ENCODE measurements at places on chromosomes 12 and 14. TPM values are rescaled to one million over a fixed set of nuclear protein-coding genes. Genes with fewer than 3 reads are reported as not detected.
A peak's percentile ranks its signal among the peaks of the same experiment; 100 is the strongest.

MANSC1 gene
- 63.6 TPM for total RNA-seq

DNA sequence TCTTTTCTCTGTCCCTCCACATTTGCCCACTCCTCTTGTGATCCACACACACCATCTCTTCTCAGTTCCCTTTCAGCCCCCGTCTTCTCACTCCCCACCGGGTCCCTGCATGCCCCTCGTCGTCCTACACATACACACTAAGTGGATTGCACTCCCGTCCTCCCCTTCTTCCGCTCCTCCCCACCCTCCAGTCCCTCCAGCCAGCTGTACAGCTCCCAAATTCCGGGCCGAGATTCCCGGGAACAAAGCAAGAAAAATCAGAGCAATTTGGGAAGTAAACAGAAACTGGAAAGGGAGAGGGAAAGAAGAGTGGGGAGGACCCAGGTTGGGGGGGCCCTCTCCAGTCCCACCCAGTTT is 282 bp upstream of the IGFBP6 start:
- no peak for DNase-seq

GRCh38 chr14:27929797-27930347 is 836.7 kb upstream of the FOXG1 start:
- no peak for DNase-seq

DNA sequence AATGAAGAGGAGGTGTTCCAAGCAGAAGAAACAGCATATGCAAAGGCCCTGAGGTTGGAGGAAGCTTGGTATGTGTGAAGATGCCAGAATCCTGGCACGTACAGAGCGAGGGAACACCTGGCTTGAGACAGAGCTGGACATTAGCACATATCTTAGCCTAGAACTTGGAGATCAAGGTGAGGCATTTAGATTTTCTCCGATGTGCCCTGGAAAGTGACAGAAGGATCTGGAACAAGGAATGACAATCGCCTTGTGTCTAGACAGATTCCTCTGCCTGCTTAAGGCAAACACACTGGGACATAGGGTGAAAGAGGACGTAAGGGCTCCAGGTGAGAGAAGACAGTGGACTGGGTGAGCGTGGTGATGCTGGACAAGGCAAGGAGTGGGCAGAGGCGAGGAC is 32.2 kb upstream of the NOS1 start:
- no peak for DNase-seq

- no peak for DNase-seq
Measured at GRCh38 chr12:27284751-27285150, 40.7 kb downstream of the STK38L start.

- DNase-seq = no peak
Measured at GRCh38 chr14:104554608-104555429, 24.7 kb upstream of the C14orf180 start.

- no peak for DNase-seq
Measured at GRCh38 chr12:32698285-32698684, 19.2 kb downstream of the DNM1L start.

GRCh38 chr12:18998343-18999261 is 130.9 kb upstream of the PLEKHA5 start:
- no peak for DNase-seq

GRCh38 chr12:68538726-68539614 is 71.7 kb upstream of the RAP1B start:
- DNase-seq = peak; percentile 24

DNA sequence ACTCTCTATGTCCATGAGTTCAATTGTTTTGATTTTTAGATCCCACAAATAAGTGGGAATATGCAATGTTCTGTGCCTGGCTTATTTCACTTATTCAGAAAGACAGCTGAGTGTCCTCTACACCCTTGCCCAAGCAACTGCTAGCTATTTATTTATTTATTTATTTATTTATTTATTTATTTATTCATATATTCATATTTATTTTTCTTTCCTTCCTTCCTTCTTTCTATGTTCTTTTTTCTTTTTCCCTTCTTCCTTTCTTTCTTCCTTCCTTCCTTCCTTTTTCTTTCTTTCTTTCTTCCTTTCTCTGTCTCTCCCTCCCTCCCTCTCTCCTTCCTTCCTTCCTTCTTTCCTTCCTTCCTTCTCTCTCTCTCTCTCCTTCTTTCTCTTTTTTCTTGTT is 563.4 kb downstream of the BCL11B start:
- DNase-seq = no peak

- no peak for DNase-seq
Measured at GRCh38 chr14:101046071-101046470, 142.5 kb upstream of the RTL1 start.

GRCh38 chr12:7079826-7080125 is 12.5 kb downstream of the C1R start:
- DNase-seq = no peak

- peak; percentile 6 for DNase-seq
Measured at GRCh38 chr14:94346841-94347240, 23.7 kb upstream of the SERPINA6 start.

DNA sequence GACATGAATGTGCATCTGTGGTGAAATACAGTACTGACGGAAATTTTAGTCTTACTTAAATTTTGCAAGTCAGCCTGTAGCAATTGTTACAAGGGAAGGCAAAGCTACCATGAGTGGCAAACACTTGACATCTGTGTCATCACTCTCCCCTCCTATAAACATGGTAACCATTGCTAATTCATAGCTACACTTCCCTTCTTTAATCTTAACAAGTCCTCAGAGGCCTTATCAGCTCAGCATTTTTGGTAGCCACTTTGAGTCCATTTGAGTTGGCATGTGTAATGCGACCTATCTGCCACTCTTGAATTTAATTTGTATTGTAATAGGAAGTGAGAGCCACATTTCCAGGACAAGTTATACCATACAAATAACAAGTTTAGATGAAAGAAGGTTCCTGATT is 218.1 kb downstream of the RMST start:
- DNase-seq = no peak

DNA sequence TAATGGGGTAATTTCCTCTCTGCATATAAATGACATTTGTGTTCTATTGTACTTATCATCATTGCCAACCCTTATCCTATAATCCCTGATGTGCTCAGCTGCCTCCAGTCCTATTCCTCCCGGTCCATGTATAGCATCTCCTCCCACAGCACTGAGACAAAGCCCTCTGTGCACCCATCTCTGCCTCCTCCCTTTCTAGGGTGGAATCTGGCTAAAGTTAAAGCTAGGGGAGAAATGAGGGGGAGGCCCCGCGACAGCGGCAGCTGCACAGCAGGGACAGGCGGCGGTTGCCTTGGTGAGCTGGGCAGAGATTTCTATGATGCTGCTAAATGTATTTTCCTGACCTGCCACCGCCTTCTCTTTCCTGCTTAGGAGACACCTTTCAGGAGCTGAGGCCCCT is 12.8 kb upstream of the ZDHHC22 start:
- no peak for DNase-seq

DNA sequence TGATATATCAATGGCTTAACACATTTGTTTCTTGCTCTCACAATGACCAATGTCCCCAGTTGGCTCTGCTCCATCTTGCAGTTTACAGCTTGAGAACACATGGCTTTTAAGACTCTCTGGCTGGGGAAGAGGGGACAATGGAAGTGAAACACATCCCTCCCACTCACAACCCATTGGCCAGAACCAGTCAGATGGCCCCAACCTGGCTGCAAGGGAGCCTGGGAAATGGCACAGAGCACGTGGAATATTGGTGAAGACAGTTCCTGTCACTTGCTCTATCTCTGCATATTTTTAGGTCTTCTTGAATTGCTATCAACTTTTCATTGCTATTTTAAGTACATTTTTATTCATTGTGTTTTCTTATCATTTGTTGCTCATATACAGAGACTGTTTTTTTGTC is 345.4 kb downstream of the MED13L start:
- DNase-seq = no peak

DNA sequence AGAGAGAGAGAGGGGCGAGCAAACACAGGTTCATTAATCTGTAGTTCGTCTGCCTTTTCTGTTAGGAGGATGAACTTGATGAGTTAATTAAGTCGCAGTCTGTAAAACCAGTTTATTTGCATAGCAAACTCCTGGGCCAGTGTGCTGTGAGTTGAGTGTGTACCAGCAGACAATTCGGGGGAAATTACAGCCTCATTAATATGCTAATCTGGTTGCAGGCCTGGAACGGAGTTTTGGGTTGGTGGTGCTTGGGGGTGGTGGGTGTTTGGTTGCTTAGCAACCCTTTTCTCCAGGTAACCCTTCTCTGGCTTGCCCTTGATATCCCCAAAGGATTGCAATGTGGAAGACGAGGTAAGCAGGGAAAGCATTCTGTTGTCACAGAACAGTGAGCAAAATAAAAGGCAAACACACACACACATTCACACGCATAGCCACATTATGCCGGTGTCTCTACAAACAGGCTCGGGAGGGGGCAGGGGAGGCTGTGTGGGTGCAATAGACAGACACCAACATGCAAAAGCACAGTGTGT is 29.2 kb upstream of the LHX5 start:
- DNase-seq = no peak

Data from colonic mucosa (tissue), 4 donors.